NCI-H187 (cell line): ENCODE measurements at places on chromosomes 3 and 15.

GRCh38 chr15:63948971-63949370 is 97.3 kb downstream of the DAPK2 start:
- no peak for DNase-seq

DNA sequence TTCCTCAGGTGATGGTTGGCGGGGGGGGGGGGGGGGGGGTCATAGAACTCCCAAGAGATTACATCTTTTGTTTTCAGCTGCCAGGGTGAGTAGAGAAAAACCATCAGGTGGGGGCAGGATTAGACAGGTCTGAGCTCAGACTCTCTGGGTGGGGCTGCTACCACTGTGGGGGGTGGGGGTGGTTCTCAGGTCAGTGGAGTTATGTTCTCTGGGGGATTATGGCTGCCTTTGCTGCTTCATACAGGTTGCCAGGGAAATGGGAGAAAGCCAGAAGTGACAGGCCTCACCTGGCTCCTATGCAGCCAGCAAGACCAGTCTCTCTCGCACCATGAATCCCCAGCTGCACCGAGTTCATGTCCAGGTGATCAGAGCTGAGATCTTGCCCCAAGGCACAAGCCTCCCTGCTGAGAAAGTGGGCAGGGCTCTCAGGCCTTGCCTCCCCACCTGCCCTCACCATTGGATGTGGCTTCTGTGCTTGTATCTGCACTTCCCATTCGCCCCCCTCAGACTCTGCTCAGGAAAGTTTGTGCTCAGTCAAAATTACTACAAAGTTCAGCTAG is 828.1 kb downstream of the MCTP2 start:
- DNase-seq = no peak

GRCh38 chr3:188491276-188491687 is 337.3 kb downstream of the LPP start:
- no peak for DNase-seq

DNA sequence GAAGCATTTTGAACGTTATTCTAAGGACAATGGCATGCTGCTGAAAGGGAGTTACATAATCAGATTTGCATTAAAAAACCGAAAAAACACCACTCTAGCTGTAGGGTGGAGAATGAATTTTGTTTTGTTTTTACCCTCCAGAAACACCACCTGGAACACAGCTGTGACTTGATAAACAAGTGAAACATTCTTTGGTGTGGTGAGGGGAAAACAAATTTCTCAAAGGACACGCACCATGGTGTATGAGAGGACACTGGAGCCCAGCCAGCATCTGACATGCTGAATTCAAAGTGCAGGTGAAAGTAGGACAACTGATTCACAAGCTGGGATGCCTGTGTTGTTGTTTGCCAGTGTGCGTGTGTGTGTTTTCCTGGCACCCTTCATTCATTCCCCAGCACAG is 554.5 kb upstream of the TBL1XR1 start:
- no peak for DNase-seq

DNA sequence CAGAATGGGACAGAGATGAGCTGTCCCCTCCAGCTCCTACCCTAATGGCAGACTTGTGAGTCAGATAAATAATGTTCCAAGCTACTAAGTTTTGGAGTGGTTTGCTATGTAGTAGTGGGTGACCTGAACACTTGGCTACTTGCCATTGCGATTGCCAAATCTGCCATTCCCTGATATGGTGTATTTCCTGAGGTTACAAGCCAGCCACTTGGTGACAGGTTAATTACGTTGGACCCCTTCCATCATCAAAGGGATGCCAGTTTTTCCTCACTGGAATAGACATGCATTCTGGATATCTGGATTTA is 33.6 kb downstream of the MORF4L1 start:
- DNase-seq = no peak

GRCh38 chr15:35603856-35604255 is 57.9 kb upstream of the DPH6 start:
- no peak for DNase-seq

DNA sequence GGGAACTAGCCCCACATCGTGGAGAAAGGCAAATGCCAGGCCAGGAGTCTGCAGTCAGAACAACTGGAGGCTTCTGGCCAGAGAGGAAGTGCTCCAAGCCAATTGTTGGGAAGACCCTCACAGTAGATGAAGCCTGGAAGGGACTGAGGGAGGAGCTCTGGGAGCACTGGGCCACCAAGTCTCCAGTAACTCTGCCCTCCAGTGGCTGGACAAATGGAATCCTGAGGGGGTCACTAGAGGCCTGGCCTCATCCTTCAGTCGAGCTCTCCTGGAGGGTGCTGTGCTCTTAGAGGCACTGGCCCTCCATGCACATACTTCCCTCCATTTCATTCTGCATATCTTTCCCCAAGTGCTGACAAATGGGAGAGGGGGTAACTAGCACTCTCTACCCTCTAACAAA is 103.0 kb downstream of the MYLK start:
- no peak for DNase-seq

DNA sequence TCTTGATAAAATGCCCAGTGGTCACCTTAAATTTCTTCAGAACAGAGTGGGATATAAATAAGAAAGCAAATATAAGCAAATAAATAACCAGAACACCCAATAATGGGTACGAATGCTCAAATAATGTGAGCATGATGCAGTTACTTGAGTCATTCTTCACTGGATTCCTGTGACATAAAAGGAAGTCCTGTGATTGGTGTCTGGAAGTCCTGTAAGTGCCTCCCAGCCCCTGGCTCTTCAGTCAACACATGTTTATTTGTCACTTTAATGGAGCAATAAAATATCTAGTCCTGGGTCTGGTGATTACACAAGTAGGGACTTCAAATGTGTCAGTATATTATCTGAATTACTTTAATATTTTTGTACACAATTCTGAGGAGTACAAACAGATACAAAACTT is 30.4 kb downstream of the TMEM212 start:
- no peak for DNase-seq

GRCh38 chr3:27827041-27827440 is 104.9 kb upstream of the EOMES start:
- no peak for DNase-seq

- DNase-seq = no peak
These were observed 59.3 kb downstream of the NR1D2 start for GRCh38 chr3:24004171-24004938.

DNA sequence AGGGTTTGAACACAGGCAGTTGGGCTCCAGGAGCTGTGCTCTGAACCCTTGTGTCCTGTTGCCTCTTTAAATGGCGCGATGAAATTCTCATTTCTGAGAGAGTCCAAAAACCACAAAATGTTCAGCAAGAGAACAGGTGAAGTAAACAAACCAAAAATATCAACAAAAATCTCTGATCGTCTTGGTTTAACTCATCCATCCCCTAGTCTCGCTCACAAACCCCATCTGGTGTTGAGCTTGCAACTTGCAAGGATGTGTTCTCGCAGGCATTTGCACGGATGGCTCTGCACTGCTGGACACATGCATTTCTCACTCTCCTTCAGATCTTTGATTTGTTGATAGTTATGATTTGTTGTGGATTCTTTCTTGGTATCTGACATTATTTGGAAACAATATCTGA is 31.1 kb downstream of the FAH start:
- DNase-seq = no peak

DNA sequence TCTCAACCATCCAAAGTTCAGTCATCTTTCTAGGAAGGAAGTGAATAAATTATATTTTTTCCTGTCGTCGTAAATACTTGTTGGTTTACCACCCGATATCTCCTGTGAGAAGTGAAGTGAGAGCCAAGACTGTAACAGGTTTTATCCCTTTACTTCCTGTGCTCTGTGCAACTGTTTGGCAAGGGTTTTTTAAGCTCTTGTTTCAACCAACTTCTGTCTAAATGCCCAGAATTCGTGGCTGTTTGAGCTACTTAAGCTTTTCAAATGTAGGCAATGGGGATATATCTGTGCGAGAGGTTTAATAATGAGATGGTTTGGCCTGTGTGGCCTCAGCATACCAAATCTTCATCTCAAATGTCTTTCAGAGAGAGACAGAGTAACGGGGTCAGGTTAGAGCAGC is 134.7 kb downstream of the LRTM1 start:
- DNase-seq = no peak

GRCh38 chr3:194036842-194037241 is 99.1 kb upstream of the HES1 start:
- no peak for DNase-seq

- DNase-seq = no peak
These were observed 75.5 kb downstream of the MSL2 start for GRCh38 chr3:136120373-136121348.

DNA sequence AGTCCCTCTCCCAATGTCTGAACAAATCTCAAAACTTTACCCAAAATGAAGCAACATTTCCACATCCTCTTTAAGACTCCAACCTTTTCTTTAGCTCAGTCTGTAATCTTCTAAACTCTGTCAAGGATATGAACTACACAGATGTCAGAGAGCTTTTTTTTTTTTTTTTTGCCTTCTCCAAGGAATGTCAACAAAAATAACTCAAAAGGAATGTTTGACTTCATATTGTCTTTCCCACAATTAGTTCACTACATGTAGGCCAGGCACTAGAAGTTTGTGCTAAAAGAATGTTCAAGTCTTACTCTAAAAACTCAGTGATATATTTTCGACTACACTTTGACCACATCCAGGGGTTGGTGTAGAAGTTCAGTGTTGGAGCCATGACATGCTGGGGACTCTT is 37.1 kb downstream of the ADAMTS9 start:
- no peak for DNase-seq

- DNase-seq = no peak
These were observed 13.5 kb upstream of the ZFYVE19 start for GRCh38 chr15:40793216-40793989.

- DNase-seq = no peak
These were observed 283.5 kb upstream of the PDZRN3 start for GRCh38 chr3:73908218-73908617.

DNA sequence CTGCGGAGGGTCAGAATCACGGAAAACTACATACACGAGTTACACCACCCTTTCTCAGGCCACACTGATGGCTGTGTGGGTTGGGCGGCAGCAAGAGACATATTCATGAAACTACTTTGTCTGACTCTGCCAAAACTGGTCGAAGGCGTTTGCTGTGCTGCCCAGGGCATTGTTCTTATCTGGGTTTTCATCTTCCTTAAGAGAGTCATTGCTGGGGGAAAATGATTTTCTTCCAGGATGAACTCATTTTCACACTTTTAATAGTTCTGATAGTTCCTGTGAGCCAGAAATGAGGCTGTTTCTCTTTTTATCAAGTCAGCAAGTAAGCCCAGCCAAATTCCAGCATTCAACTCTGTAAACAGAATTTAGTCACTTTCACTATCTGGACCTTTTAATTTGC is 47.6 kb downstream of the TRIM71 start:
- no peak for DNase-seq

- no peak for DNase-seq
These were observed 200.6 kb upstream of the ATP11B start for GRCh38 chr3:182592747-182593146.

- no peak for DNase-seq
These were observed 249.0 kb downstream of the NFKBIZ start for GRCh38 chr3:102098130-102098885.

- DNase-seq = no peak
These were observed 213.9 kb downstream of the MTHFS start for GRCh38 chr15:79682851-79683288.

DNA sequence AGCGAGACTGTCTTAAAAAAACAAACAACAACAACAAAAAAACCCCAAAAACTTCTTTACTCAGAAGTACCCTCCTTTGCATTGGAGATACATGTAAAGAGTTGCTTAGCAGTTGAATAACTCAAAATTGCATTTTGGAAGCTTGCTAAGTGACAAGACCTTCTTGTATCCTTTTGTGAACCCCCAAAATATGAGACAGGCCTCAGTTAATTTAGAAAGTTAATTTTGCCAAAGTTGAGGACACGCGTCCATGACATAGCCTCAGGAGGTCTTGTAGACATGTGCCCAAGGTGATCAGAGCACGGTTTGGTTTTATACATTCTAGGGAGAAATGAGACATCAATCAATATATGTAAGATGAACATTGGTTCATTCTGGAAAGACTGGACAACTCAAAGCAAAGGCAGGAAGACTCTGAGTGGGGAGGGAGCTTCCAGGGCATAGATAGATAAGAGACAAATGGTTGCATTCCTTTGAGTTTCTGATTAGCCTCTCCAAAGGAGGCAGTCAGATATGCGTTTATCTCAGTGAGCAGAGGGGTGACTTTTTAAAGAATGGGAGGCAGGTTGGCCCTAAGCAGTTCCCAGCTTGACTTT is 1.7 kb upstream of the ARF4 start:
- no peak for DNase-seq

DNA sequence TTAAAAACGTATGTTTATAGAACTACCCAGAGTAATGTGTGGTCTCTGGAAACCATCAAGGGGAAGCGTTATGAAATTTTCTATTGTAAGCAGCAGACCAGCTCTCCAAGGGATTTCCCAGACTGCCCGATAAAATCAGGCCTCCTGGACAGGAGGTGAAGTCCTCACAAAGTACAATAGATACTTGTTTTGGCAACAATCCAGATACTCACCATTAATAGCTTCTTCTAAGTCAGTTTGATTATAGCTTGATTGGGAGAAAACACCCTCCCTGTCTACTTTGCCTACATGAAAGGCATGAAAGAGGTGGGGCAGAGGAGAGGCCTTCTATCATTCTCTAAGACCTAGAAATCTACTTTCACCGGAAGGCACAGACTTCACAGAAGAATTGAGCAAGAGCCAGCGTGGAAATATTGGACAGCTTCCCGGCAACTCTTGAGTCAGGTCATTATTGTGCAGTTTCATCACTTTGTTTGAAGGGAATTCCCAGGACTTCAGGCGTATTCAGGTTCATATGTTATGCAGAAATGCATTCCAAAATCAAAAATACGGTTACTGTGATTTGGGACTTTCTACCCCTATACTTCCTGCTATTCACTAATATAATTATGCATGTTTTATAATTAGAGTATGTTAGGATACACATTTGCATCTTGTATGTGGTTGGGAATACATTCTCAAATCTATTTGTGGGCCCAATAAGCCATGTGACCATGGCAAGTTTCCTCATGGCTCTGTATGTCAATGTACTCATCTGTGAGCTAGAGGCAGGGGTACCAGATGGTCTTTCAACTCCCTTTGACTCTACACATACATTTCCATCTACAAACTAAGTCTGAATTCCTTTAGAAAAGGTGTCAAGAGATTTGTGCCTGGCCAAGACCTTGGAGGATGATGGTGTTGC is 103.5 kb downstream of the CD47 start:
- DNase-seq = no peak

- no peak for DNase-seq
These were observed 60.2 kb upstream of the LCTL start for GRCh38 chr15:66625974-66626373.

- DNase-seq = no peak
These were observed 74.3 kb upstream of the P2RY1 start for GRCh38 chr3:152760591-152760990.

- no peak for DNase-seq
These were observed 314.7 kb upstream of the ALCAM start for GRCh38 chr3:105051972-105052371.

GRCh38 chr3:18657858-18658820 is 233.0 kb upstream of the SATB1 start:
- DNase-seq = no peak

- DNase-seq = no peak
These were observed 69.3 kb downstream of the TBC1D2B start for GRCh38 chr15:78007964-78008886.

DNA sequence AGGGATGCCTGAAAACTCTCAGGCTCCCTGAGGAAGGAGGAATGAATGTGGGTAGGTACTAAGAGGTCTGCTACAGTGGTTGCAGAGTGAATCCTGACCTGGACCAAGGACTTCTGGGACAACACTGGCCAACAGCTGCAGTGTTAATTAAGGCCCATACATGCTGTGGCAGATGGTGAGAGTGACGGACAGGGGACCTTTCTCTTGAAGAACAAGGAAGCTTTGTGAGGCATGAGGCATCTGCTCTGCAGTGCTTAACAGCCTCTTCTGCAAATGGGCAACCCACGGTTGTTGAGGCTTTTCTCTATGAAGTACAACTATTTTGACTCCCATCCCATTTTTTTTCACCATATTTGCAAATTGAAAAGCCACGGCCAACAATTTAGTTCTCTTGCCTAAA is 26.6 kb upstream of the ACAN start:
- DNase-seq = no peak
